ENCODE measurements at places on chromosomes 3 and 15.

DNA sequence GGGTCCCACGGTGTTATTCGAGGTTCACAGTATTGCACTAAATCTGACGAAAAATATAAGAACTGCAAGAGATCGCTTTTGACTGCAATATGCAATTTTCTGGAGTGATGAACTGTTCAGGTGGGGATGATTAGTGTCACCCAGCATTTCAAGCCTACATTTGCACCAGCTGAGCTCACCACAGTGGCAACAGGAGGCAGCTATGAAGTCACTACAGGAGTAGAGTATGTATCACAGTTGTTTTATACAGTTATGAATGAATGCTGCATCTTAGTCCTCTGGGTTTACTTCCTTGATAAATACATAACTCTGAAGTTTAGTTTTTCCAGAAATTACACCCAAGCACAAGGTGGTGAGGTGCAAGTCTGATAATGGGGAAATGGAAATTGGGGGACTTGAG lies 69.6 kb downstream of the CHSY1 start:
- DNase-seq, result no peak

DNA sequence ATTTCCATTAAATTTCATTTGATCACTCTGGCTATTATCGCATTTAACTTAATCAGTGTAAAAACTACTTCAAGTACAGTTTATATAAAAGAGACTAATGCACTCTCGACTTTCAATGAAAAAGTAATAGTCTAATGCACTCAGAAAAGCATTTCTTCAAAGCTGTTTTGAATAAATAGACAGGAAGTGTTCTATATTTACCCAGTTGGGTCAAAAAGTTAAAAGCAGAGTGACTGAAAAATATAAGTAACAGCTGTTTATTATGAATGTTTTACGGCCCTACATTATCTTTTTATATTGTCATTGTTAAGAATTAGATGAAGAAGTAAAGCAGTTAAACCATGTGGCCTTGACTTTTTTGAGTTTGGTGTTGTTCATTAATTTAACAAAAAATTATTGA lies 391.8 kb downstream of the ZPLD1 start:
- DNase-seq, result no peak

DNA sequence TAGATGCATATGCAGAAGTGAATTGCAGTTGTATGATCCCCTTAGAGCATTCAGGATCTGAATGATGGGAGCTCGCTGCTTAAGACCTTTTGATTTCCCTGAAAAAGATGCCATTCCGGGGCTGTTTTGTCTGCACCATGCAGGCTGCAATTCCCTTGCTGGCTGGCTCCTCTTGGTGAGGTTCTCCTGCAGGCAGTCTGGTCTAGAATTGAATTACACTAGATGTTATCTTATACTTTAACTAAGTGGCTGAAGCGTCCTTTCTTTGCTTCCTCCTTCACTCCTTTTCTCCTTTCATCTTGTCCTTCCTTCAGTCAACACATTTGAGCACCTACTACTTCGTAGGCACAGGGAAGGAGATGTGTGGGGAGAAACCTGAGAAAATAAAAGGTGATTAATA lies 18.6 kb upstream of the MYZAP start:
- DNase-seq, result no peak

GRCh38 chr3:81998139-81998755 lies 236.8 kb upstream of the GBE1 start:
- DNase-seq, result no peak

DNA sequence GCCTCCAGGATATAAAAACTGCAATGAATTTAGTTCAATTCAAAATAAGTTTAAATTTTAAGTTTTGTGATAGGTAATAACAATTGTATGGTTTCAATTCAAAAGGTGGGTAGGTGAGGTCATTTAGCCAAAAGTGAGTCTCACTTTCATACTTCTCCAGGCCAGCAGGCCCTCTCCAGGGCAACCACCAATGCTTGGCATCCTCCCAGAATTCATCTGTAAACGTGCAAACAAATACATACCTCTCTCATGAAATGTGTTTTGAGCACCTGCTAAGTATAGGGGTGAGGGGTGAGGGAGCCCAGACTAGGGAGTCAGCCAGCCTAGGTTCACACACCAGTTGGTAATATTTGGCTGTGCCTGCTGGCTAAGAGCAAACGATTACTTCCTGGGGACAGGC lies 22.0 kb upstream of the RBSN start:
- no peak for DNase-seq

DNA sequence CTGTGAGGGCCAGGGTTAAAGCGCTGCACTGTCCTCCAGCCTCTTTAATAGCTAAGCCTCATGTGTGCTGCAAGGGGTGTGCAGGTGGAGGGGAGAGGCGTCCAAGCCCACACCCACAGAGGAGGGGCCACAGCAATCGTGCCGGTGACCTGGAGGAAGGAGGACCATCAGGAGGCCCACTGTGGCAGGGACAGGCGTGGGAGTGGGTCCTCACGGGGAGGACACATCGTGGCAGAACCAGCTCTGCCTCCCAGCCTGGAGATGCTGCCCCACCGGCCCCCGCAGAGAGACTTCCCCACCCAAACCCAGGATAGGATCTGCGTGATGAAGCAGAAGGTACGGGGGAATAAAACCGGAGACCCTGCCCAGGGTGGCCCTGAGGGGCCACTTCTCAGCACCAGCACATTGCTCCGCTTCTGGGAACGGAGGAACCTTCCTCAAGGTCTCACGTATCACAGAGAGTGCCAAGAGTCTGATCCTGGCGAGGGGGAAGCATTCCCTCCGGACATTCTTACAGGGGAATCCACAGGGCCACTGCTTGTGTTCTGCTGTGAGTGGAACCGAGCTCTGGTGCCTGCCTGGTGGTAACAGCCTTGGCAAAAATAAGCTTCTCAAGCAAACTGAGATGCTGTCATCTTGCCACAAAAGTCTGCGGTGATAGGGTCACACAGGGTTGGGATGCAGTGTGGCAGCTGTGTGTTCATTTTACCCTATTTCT lies 199.8 kb downstream of the XXYLT1 start:
- DNase-seq, result no peak

DNA sequence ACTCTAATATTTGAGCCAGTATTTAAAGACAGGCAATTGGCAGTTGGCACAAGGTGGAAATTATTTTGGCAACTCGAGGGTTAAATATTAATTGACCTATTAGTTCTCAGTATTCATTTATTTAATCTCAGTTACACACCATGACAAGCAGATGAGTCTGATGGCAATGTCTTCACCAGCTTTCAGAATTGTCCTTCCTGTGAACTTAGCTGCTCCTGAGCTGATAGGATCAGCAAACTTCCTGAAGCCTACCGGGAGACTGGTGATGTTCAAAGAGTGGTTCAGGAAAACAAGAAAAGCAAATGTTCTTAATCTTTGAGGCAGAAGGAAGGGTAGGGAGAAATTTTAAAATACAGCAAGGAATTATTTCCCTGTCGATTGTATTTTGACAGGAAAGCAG lies 522.2 kb downstream of the SOX2 start:
- no peak for DNase-seq

DNA sequence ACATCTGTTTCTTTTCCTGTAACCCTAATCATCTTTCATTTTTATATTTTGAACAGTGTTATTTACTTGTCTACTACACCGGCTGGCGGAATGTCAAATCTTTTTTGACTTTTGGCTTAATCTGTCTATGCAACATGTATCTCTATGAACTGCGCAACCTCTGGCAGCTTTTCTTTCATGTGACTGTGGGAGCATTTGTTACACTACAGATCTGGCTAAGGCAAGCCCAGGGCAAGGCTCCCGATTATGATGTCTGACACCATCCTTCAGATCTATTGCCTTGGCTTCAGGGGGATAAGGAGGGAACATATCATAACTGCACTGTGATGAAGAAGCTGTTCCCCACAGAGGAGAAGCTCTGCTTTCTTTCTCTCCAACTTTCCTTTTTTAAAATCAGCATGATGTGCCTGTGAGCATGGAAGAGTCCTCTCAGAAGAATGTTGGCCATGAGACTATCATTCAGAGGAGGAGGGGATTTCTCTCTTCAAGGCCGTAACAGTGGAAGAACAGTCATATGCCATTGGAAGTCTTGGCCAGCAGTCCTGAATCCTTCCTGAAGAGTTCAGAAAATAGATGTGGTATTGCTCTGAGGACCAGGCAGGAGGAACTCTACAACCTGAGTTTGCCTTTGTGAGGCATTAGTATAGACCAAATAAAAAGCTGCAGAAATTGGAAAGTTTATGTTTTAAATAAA lies 69.9 kb downstream of the SEC22A start:
- no peak for DNase-seq

GRCh38 chr3:133915685-133916658 lies 20.3 kb upstream of the RAB6B start:
- DNase-seq, result no peak

- DNase-seq, result no peak
Measured at GRCh38 chr15:33244471-33244870, 50.0 kb upstream of the FMN1 start.

- no peak for DNase-seq
Measured at GRCh38 chr3:189898559-189899153, 222.0 kb downstream of the P3H2 start.

Measured in globus pallidus (tissue), 1 donor.